MCF 10A (cell line): ENCODE measurements at places on chromosomes 5 and 9.

DNA sequence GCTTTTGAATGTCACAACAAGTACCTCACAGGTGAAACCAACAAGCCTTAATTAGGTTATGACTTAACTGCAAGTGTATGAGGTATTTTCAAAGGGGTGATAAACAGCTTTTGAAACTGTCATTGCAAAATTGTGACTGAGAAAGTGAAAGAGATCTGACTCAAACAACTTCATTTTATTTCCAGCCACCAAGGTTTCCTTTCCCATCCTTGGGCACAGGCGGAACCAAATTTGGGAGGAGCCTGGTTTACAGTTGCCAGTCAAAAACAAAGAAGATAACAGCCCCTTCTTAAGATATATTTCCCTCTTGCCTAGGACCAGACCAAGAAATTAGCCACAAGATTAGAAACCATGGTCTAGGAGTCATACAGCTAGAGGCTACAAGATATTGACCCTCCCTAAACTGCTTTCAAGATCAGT, 417.1 kb downstream of the CSNK1G3 start:
- DNase-seq, result no peak

- DNase-seq, result peak; percentile 92
Observed at GRCh38 chr9:86741311-86742208, 205.7 kb downstream of the GAS1 start.

GRCh38 chr9:120909904-120910303, 16.7 kb downstream of the TRAF1 start:
- DNase-seq, result peak; percentile 67

GRCh38 chr9:75150512-75150911, 62.2 kb downstream of the OSTF1 start:
- no peak for DNase-seq

GRCh38 chr5:176727983-176728675, 80.8 kb downstream of the TSPAN17 start:
- DNase-seq, result no peak

- no peak for DNase-seq
Observed at GRCh38 chr5:132662004-132662401, 4.0 kb downstream of the IL13 start.

DNA sequence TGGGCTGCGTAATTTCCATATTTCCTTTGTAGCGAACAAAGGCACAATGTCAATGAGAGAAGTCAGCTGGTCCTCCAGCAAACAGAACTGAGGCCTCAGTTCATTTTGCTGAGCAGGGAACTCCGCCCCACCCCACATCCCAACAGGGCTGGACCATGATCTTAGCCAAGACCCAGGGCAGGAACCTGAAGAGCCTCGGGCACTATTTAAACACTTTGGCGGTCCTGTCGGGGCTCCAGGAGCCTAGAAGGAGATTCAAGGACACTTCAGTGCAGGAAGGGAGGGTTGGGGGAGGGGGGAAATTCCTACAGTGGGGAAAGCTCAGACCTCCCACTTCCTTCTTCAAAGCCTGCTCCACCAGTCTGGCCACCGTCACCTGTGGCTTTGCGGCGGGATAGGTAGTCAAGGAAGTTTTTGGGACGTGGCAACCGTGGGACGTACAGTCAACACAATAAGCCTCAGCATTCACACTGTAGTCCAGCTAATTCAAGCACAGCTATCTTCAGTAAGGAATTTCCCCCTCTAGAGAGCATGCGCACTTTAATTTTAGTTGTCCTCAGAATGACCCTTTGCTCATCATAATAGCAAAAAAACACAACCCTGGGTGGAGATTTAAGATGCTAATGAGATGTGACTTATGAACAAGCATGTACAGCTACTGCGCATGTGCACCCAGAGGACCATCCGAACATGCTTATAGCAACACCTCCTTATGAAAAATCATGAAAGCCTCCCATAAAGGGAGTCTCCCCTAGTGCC, 30.9 kb downstream of the S1PR3 start:
- DNase-seq, result no peak

DNA sequence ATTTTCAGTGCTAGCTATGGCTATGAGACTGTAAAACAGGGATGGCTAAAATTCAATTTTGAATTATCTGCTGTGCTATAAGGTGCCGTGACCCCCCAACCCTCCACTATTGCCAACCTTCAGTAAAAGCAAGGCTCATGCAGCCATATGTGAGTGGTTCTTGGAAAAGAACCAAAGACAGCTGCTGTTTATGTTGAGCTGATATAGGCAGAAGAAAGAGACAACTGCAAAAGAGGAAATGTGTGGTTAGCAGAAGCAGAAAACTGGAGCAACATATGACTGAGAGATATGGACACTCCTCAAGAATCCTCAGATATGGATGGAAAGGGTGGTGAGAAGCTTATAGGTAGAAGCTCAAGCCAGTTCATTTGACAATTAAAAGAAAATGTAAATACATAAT, 200.3 kb downstream of the TLE1 start:
- DNase-seq, result no peak

DNA sequence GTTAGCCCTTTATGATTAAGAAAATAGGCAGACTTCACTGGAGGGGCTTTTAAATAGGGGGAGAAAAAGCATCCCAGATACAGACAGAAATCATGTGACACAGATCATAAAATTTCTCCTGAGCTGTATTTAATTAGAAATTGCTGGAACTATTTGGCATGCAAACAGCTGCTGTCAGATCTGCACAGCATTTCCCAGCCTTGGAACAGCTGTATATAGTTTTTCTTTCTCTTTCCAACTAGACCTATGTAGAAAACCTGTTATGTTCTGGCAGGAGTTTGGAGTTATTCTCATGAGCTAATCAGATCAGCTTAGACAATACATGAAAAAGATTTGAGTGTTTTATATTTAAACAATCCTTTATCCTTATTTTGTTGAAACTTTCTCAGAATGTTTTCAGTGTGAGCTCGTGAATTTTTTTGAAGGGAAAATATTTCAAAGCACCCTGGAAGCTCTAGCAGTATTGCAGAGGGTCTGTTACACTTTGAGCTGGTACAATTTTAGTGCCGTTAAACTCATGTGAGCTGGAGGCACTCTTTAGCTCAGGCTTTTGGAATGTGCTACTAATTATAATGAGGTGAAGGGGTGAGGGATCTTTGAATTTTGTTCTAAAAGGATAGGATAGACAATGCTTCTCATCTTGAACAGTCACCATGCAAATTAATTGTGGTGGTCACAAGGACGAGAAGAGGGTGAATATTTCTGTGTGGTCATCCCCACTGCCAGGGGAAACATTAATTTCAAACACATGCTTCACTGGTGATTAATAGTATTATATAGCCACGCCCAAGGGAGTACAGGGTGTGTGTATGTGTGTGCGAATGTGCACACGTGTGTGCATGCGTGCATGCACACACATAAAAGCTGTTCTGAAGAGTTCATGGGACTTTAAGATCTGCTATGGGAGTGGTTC, 239.4 kb upstream of the FBXL7 start:
- no peak for DNase-seq

- DNase-seq, result no peak
Observed at GRCh38 chr9:15400281-15400941, 22.3 kb upstream of the SNAPC3 start.

DNA sequence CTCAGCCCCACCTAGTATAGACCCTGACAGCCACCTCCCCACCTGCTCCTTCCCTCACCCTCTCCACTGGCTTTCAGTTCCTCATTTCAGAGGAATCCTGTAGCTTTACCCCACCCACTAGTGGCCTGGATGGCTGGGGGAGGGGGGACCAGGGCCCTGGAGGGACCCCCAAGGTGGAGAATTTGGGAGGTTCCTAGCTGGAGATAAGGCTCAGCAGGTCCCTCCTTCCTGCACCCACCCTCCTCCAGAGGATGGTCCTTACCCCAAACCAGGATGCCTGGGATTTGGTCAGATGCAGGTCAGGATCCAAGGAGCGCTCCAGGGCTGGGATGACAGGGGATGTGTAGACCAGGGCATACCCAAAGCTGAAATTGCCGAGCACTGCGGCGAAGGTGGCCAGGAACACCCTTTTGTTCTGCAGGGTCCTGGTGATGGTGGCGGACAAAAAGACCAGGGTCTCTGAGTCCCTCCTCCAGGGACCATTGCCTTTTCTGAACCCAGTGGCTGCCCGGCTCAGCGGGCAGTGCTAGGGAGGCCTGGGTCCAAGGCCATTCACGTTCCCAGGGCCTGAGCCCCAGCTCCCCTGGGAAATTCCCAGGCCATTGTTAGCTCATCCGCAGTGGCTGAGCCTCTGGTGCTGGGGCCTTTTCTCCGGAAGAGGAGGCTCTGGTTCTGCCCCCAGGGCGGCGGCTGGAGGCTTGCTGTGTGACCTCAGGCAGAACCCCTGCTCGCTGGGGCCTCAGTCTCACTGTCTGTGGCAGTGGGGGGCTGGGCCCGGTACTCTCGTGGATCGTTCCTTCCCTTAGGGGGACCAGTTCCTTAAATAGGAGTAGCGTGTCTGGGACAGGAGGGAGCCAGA, 678 bp downstream of the SLC2A6 start:
- DNase-seq, result no peak

- DNase-seq, result no peak
Observed at GRCh38 chr9:40913096-40913719, 215.3 kb downstream of the FOXD4L6 start.

GRCh38 chr5:2223303-2223702, 340.6 kb upstream of the IRX4 start:
- DNase-seq, result peak; percentile 35

DNA sequence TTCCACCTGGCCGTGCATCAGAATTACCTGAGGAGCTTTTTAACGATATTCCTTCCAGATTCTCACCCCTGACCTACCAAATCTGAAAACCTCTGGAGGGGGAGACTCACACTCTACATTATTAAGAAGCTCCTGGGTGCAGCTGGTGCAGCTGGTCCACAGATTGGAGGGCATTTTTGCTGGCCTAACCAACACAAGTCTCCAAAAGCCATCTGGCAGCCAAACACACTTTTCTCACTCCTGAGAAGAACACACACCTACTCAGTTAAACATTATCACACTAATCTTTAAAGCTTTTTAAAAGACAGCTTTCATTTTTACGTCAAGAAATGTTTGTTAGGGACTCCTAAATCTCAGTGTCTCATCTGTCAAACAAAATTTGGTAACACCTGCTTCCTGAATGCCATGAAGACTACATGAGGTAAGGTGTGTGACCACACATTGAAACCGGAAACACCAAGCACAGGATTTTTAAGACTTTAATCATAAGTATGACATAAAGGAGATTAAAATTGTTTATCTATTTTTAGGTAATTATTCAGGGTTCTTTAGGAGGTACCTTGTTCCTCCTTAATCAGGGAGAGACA, 14.2 kb upstream of the PTPN3 start:
- DNase-seq, result no peak

- DNase-seq, result no peak
Observed at GRCh38 chr5:122718611-122719010, 56.3 kb upstream of the SNX2 start.

DNA sequence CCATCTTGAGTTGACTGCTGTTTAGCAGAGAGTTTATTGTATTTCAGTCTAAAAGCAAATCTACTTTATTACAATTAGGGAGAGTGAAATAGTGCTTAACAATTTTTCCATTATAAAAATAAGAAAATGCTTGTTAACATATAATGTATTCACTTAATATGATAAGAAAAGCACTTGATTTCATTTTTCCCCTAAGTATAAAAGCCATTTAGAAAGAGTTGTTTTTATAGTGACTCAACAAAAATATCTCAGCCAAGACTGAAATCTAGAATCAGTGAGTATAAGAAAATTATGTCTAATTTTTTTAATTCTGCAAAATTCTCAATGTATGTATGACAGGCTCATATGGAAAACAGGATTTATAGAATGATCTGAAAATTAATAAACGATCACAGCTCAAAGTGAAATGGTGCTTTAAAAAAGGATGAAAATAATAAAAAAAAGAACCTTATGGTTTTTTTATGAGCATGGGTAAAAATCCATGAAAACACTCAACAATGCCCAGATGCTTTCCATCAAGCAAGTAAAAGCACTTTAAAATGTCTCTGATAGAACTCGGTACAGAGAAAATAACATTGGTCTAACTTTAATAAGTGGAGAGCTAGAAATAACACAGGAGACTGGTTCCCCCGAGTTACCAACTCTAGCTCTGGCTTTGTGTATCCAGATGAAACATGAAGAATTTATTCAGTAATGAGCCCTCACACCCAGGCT, 1057.8 kb upstream of the WWC1 start:
- DNase-seq, result peak; percentile 26

DNA sequence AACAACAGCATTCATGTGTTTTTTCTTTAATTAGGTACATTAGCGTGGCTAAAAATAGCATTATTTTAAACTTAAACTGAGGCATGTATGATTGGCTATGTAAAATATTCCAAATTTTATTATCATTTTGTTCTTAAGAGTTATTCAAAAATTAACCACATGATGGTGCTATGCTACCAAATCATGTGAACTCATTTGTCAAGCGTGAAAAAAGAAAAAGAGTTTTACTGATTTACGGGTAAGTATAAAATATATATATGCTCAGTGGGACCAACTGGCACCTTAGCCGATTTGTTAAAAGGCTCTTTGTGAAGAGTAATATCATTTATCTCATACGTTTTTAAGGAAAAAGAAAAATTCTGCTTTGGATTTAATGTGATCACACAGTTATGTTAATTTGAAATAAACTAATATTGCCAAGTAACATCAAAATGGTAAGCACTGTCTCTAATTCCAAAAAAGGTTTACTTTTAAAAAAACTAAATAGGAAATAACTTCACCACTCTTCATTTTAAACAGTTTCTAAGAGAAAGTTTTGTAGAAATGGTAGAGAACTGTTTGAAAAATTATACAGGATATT, 1042.3 kb downstream of the CDH12 start:
- DNase-seq, result peak; percentile 40

- no peak for DNase-seq
Observed at GRCh38 chr9:27432308-27432707, 91.8 kb upstream of the IFNK start.

DNA sequence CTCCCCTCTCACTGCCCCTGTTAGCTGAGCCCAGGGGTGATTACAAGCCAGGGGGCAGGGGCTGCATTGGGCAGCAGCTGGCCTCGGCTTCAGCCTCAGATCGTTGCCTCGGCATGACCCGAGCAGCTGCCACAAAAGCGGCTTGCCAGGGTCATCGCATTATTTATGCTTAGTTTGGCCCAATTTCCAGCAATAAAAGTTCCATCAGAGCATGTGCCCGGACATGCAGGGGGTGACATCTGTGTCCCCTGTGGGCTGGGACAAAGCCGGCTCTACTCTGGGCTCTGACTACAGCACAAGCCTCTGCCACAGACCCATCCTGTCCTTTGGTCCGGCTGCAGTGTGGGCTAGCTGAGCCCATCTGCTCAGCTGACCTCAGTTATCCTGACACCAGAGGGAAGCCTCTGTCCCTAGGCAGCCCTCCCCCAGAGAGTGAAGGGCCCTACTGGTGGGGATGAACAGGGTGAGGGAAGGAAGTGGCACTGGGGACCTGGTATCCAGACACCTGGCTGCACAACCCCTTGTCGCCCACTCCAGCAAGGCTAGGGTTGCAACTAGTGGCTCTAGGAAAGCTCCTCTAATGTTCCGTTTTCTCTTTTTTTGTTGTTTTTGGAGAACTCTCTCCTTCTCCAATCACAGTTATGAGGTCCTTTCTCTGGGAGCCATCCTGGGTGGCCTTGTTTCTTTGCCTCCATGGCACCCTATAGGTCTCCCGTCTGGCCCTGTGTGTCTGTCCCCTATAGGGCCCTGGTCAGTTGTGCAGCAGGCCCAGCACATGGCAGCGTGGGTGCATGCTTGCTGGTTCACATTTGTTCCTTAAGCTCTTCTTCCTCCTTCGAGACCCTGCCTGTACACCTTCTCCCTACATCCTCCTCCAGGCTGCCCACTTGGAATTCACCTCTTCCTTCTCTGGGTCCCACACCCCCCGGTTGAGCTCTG, 13.3 kb upstream of the GADD45G start:
- DNase-seq, result no peak

- DNase-seq, result no peak
Observed at GRCh38 chr5:143403334-143403592, 223 bp downstream of the NR3C1 start.

- DNase-seq, result no peak
Observed at GRCh38 chr5:167888393-167888792, 403.1 kb upstream of the WWC1 start.
